Body of pancreas (tissue), 4 donors: ENCODE measurements at places on chromosomes 3 and 15.
A peak's percentile ranks its signal among the peaks of the same experiment; 100 is the strongest.

DNA sequence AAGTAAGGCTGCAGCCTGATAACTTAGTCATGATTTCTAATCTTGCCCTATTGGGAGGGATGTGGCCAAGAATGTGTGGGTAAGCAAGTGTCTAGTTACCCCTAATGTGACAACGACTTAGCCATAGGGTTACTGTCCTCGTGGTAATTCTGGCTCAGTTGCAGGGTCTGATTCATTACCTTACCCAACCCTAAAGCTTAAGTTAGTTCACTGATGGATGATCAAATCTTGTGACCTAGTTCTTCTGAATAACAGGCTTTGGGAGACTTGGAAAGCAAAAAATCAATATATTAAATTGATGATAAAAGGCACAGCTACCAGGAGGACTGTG is 1.6 kb upstream of the INTS14 start:
- H3K27ac ChIP-seq: no peak overlapping the region
- H3K36me3 ChIP-seq: no peaks in the 10 kb centered on the region
- DNase-seq: no peak
- no peaks in the 10 kb centered on the region for H3K27me3 ChIP-seq

DNA sequence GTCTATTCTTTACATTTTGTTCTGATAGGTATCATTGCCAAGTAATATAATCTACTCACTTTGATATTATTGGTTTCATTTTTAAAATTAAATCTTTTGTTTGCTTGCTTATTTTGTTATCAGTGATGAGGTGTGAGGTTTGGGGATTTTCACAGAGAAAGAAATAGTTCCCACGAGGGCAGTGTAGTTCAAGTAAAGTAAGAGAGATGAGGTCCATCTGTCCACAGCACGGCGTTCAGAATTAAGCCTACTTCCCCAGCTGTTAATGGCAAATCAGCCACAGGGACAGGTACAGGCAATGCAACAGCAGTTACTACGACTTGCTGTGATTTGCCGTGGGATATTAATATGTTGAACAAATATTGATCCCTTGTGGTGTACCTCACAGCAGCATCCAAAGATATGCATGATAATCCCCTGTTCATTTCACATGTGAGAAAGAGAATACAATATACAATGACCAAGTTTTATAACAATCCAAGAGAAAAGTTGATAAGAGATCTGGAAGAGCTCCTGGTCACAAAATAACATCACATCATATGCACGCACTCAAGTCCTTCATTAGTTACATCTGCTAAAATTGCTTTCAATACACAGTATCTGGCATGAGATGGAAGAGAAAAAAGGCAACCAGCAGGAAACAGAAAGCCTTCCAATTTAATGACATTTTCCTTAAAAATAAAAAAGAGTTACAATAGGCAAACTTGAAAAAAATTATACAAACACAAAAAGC is 131.6 kb downstream of the TUSC7 start:
- H3K27me3 ChIP-seq: peaks cover 4% of the 10 kb centered on the region
- no peaks in the 10 kb centered on the region for H3K4me1 ChIP-seq

GRCh38 chr3:84442533-84442932 is 516.3 kb upstream of the CADM2 start:
- H3K4me1 ChIP-seq: no peaks in the 10 kb centered on the region
- no peaks in the 10 kb centered on the region for H3K36me3 ChIP-seq
- H3K4me3 ChIP-seq: no peak overlapping the region
- no peak overlapping the region for H3K27ac ChIP-seq
- H3K27me3 ChIP-seq: no peaks in the 10 kb centered on the region

DNA sequence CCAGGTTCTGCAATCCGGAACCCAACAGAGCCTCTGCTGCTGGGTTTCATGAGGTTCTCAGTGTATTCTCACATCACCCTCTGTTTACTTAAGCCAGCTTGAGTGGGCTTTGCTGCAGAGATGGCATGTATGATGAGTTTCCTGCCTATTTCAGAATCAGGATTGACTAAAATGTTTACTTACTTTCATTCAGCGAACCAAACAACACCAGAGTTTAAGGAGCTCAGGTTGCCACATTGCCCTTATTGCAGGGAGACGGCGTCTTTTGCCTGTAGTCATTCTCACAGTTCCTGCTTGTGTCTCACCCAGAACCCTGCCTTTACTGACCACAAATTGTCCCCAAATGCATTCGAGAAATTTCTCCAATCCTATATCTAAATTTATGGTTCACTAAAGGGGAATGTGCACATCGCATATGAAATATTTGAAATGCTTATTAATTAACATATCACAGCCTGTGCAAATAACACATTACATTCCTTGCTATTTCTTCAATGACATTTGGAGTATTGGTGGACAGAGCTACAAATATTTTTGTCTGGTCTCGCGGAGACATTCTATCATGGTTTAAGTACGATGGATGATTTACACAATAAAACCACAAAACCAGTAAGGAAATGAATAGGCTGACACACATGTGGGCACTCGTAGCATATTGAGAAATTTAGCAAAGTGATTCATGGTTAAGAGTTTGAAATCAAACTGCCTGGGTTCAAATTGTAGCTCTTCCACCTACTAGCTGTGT is 377.2 kb upstream of the CFAP20DC start:
- DNase-seq: no peak
- no peak overlapping the region for H3K27ac ChIP-seq
- no peaks in the 10 kb centered on the region for H3K4me1 ChIP-seq
- no peak overlapping the region for H3K4me3 ChIP-seq

DNA sequence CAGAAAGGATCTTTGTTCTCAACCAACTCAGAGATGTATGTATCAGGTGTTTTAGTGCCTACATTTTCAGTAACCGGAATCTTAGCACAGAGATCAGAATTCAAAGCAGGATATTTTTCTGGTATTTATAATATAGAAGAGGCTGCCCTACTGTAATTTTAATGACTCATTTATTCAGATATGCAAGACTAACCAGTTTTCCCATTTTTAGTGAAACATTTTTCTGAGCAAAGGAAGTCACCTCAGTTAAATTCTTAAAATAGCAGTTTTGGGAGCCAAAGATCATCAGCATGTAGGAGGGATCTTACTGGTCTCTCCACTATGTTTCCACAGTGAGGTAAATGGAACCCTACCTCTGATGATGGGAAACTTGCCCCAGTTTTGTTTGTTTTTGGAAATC is 42.0 kb downstream of the SRP14 start:
- H3K4me3 ChIP-seq: no peak overlapping the region
- DNase-seq: no peak
- H3K36me3 ChIP-seq: peaks cover 9% of the 10 kb centered on the region
- peaks cover under 1% of the 10 kb centered on the region for H3K4me1 ChIP-seq

DNA sequence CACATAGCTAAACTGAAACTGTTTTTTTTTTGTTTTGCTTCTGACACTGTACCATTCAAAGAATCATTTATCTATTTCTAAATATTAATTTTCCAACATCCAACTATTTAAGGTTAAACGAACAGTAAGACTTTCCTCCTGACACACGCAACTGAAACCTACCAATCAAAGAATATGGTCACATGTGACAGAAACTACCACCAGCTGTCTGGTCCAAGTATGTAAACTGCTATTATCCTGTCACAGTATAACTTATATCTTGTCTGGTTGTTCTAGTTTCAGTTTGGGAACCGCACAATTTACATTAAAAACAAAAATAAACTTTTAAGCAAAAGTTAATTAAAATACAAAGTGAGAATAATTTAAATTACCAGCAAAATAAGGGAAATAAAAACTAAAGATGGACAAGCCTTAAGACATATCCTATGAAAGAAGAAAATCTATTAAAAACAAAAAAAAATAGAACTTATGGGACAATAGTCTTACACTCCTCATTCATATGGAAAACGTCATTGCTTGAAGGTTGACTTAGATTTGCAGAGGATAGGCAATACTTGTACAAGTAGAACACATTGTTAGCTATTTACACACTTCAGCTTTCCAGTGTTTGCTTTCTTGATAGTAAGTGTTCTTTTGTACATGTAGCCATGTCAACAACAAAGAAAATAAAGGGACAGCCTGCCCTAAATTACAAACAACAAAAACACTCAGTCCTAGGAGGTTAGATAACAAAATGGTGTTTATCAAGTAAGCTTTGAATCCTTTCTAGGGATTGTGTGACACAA is 26.8 kb upstream of the CHRM5 start:
- no peaks in the 10 kb centered on the region for H3K27me3 ChIP-seq
- no peak overlapping the region for H3K27ac ChIP-seq
- H3K36me3 ChIP-seq: no peaks in the 10 kb centered on the region
- no peak overlapping the region for H3K4me3 ChIP-seq
- DNase-seq: no peak

DNA sequence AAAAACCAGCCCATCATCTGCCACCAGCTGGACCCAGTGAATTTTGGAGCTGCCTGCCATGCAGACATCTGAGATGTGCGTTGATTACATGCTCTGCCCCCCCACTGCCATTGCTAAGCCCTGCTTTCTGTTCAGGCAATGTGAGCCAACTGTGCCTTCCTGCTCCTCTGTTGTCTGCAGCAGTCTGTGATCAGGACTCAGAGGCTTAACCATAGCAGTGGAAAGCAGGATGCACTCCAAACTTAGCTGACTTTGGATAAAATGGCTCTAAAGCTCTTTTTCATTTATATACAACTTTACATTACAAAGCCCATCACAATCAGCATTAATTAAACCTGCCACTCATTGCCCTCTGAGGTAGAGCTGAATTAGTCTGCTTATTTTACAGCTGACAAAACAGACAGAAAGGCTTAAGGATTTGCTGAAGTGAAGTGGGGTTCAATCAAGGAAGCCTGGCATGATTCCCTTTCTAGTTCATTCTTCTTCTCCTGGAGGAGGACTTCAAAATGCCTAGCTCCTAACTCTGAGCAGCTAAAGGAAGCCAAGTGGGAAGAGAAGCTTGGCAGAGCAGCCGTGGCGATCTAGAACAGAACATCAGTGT is 15.7 kb upstream of the RPS27L start:
- no peaks in the 10 kb centered on the region for H3K27me3 ChIP-seq
- no peaks in the 10 kb centered on the region for H3K4me1 ChIP-seq
- no peaks in the 10 kb centered on the region for H3K36me3 ChIP-seq
- H3K4me3 ChIP-seq: no peak overlapping the region
- DNase-seq: no peak

DNA sequence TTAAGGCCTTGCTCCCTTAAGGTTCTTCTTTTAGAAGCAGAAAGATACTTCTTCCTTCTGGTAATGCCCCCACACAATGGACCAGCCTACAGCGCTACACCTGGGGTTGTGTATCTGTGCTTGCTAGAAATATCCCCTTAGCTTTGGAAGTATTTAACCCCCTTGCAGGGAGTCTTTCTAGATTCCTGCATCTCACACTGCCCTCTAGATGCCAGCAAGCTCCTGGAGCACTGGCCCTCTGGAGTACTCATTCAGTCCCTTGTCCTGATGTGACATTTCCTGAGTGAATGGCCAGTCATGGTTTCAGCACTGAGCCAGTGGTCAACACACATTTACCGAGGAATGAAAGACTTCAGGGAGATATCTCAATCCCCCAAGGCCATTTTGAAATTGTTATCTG is 30.4 kb upstream of the RBP2 start:
- H3K4me1 ChIP-seq: peaks cover 12% of the 10 kb centered on the region
- no peak overlapping the region for H3K4me3 ChIP-seq
- H3K27ac ChIP-seq: no peak overlapping the region
- no peak for DNase-seq
- no peaks in the 10 kb centered on the region for H3K27me3 ChIP-seq

DNA sequence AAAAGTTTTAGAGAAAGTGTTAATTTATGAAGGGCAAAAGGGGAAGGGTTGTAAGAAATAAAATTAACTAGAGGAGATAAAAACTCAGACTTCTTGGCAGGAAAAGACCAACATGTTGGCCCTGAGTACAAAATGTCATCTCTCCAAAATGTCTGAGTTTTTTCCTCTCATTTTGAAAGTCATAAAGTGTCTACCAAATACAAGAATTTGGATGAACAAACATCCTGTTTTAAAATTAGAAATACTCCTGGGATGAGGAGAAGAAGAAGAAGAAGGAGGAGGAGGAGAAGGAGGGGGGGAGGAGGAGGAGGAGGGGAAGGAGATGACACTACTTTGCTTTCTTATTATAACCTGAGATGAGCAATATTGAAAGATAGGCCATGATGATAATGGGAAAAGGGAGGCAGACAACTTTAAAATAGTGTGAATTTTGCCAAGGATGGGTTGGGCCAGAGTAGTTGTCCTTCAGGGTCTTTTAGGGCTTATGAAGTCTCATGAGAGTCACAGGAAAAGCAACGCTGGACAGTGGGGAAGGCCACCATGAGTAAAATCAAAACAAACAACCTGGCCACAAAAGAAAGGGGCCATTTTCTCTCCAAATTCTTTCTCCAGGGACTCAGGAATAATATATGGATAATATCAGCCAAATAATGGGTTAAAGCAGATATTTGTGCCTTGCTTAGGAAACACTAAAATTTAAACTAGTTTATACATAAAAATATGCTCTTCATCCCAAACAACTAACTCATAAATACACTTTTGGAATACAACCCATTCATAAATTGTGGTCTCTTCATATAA is 632.9 kb downstream of the EPHA3 start:
- H3K4me1 ChIP-seq: no peaks in the 10 kb centered on the region
- H3K27me3 ChIP-seq: no peaks in the 10 kb centered on the region
- no peak overlapping the region for H3K4me3 ChIP-seq
- no peak overlapping the region for H3K27ac ChIP-seq
- no peaks in the 10 kb centered on the region for H3K36me3 ChIP-seq

DNA sequence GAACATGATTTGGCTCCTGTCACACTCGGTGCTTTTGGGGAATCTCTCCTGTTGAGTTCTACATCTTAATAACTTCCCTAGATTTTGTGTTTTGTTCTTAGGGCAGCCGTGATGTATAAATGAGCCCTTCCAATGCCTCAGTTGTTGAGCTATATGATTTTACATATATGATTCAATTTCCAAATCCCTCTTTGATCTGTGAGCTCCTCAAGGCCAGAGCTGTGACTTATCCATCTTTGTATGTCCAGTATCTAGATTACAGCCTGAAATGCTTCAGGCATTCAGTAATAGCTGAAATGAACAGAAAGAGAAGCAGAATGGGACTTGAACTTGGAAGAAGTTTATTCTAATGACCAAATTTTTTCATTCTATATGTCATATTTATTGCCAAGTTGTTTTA is 26.6 kb downstream of the CGGBP1 start:
- H3K36me3 ChIP-seq: no peaks in the 10 kb centered on the region
- H3K27me3 ChIP-seq: no peaks in the 10 kb centered on the region
- no peak for DNase-seq

- H3K4me1 ChIP-seq: peaks cover 12% of the 10 kb centered on the region
- H3K4me3 ChIP-seq: no peak overlapping the region
Measured at GRCh38 chr3:167066977-167067786, 312.9 kb downstream of the ZBBX start.

GRCh38 chr3:87553058-87553457 is 276.7 kb upstream of the POU1F1 start:
- H3K27me3 ChIP-seq: no peaks in the 10 kb centered on the region
- H3K27ac ChIP-seq: no peak overlapping the region

- no peaks in the 10 kb centered on the region for H3K27me3 ChIP-seq
- no peak for DNase-seq
- H3K4me1 ChIP-seq: no peaks in the 10 kb centered on the region
- no peak overlapping the region for H3K27ac ChIP-seq
- no peak overlapping the region for H3K4me3 ChIP-seq
Measured at GRCh38 chr15:60960517-60960916, 268.6 kb downstream of the RORA start.

GRCh38 chr3:71208211-71209095 is 375.1 kb downstream of the FOXP1 start:
- peak; percentile 54 for DNase-seq
- H3K36me3 ChIP-seq: no peaks in the 10 kb centered on the region
- no peak overlapping the region for H3K4me3 ChIP-seq
- peaks cover 59% of the 10 kb centered on the region for H3K4me1 ChIP-seq

- no peak overlapping the region for H3K27ac ChIP-seq
- H3K36me3 ChIP-seq: no peaks in the 10 kb centered on the region
- DNase-seq: no peak
- H3K4me3 ChIP-seq: no peak overlapping the region
- no peaks in the 10 kb centered on the region for H3K4me1 ChIP-seq
Measured at GRCh38 chr3:176631165-176631564, 566.1 kb downstream of the TBL1XR1 start.
